Renal pelvis (tissue), 12 donors: ENCODE measurements at places on chromosomes 6 and 20. TPM values are rescaled to one million over a fixed set of nuclear protein-coding genes. Genes with fewer than 3 reads are reported as not detected.

- no peak for DNase-seq
These were observed 5.5 kb upstream of the POU5F1 start for GRCh38 chr6:31175971-31176370.

DNA sequence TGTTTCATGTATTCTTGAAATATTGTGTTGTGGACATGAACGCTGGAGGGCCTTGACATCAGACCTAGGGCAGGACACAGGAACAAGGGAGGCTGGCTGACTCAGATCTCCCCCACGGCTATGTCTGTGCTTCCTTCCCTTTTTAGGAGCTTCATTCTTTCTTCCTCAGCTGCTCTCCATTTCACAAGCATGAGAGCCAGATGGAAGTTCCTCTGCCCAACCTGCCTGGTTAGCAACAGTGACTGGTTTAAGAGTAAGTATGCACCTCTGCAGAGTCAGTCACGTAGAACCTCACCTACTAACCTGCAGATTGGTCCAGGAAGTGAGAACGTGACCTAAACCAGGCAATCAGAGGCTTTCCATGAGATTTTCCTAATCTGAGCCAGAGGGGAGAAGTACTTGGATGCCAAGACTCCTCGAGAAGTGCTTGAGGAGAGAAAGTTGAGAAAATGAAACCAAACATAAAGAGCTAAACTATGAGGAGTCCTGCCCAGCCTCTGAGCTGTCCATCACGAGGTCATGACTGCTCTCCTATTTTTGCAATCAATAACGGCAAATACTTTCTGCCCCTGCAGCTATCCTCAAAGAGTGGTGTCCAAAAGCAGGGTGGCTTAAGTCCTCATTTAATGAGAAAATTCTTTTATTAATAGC is 465.2 kb upstream of the CITED2 start:
- DNase-seq = no peak

DNA sequence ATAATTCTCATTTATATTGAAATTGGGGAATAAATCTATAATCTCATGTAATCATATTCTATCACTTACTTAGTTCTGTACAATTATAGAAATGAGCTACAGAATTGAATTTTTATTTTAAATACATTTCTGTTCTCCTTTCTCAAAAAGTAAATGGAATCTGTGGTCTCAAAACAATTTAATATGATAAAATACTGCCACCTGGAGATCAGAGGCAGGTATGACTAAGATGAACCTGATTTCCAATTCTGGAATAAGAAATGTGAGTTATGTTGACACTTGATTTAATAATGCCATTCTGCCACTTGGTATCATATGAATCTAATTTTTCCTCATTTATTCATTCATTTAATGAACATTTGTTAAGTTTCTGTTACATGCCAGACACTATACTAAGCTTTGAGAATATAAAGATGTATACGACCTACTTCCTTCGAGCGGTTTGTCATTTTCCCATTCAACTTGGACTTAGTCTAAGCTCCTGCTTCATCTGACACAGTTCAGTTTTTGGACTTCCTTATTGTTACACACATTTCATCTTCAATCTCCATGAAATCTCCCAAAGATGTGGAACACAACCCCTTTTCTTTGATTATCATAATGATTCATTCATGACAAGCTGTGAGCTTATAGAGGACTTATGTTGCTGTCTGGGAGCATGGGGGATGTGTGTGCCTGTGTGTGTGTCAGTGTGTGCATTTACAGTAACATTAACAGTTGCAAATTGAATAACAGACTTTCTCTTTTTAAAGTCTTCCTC is 7.5 kb upstream of the CCDC28A start:
- DNase-seq = peak; percentile 22

DNA sequence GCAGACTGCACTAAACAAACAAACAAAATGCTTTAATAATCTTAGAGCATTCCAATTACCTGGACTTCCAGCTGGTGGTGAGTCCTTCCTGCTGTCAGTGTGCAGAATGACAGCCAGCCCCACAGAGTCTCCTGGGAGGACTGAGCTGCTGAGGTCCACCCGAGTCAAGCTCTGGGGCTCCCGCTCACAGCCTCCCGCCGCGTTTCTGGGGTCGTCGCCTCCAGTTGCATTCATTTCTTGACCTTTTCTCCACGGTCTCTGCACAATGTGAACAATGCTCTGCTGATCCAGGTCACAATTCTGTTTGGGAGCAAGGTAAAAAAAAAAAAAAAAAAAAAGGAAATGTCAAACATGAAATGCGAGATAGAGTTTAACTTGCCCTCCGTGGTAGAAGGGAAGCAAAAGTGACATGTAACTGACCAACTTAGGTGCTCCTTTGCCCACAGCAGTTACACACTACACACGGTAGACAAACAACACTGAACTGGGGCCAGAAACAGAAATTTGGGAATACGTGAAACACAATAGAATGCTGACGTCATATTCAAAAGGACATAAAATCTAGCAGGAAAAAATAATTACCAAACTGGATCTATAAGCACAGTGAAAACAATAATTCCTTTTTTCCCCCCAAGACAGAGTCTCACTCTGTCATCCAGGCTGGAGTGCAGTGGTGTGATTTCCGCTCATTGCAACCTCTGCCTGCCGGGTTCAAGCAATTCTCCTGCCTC is 464.9 kb downstream of the PRKN start:
- DNase-seq = no peak

The SLC17A1 gene
- polyA plus RNA-seq = 36.0 TPM
